ENCODE measurements at places on chromosomes 11 and 22. TPM values are rescaled to one million over a fixed set of nuclear protein-coding genes. Genes with fewer than 3 reads are reported as not detected.

DNA sequence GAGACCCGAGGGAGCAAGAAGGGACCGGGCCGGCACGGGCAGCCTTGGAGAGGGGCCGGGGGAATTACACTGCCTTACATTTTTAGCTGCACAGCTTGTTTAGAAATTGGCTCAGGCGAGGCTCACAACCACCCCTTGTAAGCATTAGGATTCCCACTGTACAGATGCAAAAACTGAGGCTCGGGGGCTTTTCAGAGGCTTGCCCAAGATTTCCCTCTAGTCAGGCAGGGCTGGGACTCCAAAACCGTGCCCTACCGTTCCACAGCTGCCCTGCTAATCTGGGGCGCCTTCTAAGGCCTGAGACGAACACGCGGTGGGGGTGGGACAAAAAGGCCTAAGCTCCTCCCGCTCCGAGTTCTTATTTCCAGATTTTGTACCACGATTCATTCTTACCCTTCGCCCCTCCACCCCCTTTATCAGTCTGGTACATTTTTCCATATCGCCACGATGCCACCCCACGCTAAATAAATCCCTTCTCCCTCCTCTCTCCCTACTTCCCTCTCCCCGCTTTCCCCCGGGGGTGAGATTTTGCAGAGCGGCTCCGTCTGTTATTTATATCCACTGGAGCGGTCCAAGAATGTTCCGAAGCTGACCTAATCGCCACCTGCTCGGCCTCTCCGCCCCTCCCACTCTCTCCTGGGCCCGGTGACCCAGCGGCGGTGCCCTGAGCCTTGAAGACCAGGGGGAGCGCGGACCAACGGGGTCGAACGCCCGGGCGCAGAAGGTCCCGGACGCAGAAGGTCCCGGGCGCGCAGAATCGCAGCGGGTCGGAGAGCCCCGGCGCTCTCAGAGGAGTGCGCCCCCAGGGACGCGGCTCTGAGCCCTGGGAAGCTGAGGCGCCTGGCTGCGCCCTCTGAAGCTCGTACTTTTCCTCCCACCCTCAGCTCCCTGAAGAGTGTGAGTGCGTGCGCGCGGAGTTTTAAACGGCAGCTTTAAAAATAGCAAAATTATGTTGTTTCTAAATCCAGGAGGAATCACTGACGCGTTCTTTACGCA is 764 bp upstream of the PACSIN3 start:
- peak; percentile 36 for DNase-seq

DNA sequence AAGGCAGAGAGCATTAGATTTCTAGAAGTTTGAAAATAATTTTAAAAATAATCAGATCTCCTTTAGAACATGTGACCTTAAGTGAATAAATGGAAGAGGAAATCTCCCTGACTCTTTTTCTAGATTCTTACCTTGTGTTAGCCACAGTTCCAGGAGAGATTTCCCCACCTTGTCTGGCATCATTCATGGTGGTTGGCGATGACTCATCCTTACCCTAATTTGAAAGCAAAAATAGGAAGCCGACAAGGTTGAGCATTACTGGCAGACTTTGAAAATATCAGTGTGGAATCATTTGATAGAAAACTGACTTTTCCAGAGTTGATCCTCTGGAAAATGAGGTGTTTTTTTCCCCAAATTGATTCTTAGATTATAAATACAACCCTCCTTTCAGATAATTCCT is 48.1 kb downstream of the CNTN5 start:
- no peak for DNase-seq

CBX6 gene
- total RNA-seq, result 10.8 TPM

GRCh38 chr11:26522912-26523610 is 49.0 kb downstream of the MUC15 start:
- no peak for DNase-seq

TRIM49 gene
- not detected for total RNA-seq

DUSP18 gene
- 1.3 TPM for total RNA-seq

CSF2RB gene
- total RNA-seq, result 10.5 TPM

GRCh38 chr22:41197038-41197972 is 7.8 kb upstream of the L3MBTL2 start:
- DNase-seq, result peak; percentile 87

CRYBB3 gene
- total RNA-seq, result not detected

NRXN2 gene
- total RNA-seq, result 0.17 TPM

DNA sequence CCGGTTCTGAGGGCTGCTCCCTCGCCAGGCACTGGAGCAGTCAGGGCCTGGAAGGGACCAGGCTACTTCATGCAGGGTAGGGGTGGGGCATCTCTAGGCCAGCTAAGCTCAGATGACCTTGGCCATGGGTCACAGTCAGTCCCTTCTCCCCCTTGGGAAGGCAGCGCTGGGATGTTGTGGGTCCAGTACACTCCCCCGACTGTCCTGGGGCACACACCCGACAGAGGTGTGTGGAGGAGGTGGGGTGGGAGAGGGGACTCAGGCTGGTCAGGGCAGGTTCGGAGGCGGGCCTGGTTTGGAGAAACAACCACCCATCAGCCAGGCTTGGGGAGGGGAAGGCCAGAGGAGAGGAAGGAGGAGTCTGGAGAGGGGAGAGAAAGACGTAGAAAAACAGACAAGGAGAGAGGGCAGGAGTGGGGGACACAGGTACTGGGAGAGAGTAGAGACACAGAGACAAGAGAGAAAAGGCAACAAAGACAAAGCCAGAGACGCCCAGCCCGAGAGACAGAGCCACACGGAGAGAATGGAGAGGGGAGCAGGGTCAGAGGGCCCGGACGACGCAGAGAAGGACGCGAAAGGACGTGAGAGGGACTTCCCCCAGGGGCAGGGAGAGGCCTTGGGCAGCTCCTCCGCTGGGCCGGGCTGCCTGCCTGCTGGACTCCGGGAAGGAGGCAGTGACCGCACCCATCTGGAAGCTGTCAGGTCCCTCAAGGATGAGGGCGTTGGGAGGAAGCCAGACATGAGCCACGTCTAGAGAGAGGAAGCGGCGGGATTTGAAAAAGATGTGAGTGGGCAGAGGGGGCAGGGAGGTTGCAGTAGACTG is 30.6 kb upstream of the TSKU start:
- DNase-seq, result no peak

GRCh38 chr22:45271667-45272201 is 13.0 kb upstream of the UPK3A start:
- no peak for DNase-seq

GRCh38 chr11:125990244-125990643 is 44.4 kb downstream of the VSIG10L2 start:
- no peak for DNase-seq

- DNase-seq, result no peak
Observed at GRCh38 chr11:2652333-2653197, 47.2 kb downstream of the KCNQ1OT1 start.

All from liver (tissue), 10 donors.